Uterus (tissue), 4 donors: ENCODE measurements at places on chromosomes 2 and 18. TPM values are rescaled to one million over a fixed set of nuclear protein-coding genes. Genes with fewer than 3 reads are reported as not detected.

DNA sequence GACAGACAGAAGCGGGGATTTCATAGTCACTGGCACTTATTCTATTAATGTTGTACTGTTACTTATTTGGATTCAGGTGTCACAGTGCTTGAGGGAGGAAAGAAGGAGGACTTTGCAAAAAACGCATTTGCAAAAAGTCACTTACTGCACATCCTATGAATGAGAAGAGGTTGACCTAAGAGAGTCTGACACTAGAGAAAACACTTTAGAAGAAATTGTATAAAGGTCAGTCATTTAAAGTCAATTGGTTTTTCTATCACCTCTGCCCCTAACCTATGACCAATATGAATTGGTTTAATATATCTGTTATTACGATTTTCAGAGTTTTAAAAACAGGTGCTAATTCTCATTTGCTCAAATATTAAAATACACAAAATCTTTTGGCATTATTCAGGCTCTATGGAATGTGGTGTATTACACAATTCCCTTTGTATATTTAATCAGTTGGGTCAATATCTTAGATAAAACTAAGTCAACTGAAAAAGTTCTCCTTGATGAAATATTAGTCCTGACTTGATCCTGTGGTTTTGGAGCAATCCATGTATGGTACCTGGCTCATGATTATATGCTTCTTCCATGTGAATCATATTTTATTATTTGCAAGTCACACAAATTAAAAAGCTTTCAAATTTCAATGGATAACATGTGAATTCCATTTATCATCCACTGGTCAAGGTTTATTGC lies 157.4 kb downstream of the CDH2 start:
- no peak for DNase-seq

Gene REG1B
- total RNA-seq, result not detected

- no peak for DNase-seq
Measured at GRCh38 chr2:32745191-32745590, 117.3 kb downstream of the TTC27 start.

GRCh38 chr2:142180820-142181533 lies 50.2 kb upstream of the LRP1B start:
- no peak for DNase-seq

DNA sequence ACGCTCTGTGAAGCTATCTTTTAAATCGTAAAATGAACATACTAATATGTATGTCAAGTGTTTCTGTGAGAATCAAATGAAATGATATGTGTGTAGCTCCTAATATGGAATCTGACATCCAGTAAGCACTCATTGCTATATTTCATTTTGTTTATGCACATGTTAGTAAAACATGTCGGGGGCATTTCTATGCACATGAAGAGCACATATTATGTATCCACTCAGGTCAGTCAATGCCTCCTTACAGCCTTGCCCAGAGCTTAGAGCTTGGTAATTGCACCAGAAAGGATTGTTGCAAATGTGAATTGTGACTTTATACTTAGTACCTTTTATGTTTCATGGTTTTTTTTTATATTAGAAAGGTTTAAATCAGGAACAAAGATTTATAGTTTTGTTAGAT lies 463.7 kb upstream of the HNMT start:
- DNase-seq, result no peak

GRCh38 chr18:79790996-79791972 lies 6.5 kb upstream of the KCNG2 start:
- DNase-seq, result no peak

GRCh38 chr18:24027156-24027827 lies 12.7 kb downstream of the TTC39C start:
- DNase-seq, result peak; percentile 85

Gene DYSF
- total RNA-seq, result 15.2 TPM

Gene CPSF3
- 45.2 TPM for total RNA-seq

GRCh38 chr2:223383315-223383714 lies 218.8 kb downstream of the SCG2 start:
- DNase-seq, result no peak

Gene C2orf72
- total RNA-seq, result not detected

GRCh38 chr2:239399921-239400595 lies 762 bp downstream of the HDAC4 start:
- peak; percentile 26 for DNase-seq

Gene TEKT4
- total RNA-seq, result not detected

GRCh38 chr18:295756-296490 lies 28.1 kb upstream of the THOC1 start:
- DNase-seq, result no peak
